Esophagus squamous epithelium (tissue), 5 donors: ENCODE measurements at places on chromosomes 4 and X.

- no peak for DNase-seq
Observed at GRCh38 chr4:146506272-146506671, 15.5 kb downstream of the SLC10A7 start.

DNA sequence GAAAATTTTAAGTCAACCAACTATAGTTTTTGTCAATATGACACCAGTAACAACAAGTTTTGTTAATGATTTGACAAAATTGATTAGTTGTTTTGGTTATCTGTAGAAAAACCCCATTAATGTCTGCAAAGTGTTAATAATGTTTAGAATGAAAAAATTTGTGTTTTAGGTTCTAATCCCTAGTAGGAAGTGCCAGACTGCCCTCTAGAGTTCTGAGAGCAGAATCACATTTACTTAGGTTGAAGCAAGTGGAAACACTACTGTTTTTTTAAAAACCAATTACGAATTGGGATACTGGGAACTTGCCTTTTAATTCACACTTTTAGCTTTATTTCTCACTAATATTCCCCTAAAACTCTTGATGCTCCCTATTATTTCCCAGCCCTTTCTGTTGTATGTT, 101.1 kb upstream of the CYLC1 start:
- DNase-seq, result no peak

DNA sequence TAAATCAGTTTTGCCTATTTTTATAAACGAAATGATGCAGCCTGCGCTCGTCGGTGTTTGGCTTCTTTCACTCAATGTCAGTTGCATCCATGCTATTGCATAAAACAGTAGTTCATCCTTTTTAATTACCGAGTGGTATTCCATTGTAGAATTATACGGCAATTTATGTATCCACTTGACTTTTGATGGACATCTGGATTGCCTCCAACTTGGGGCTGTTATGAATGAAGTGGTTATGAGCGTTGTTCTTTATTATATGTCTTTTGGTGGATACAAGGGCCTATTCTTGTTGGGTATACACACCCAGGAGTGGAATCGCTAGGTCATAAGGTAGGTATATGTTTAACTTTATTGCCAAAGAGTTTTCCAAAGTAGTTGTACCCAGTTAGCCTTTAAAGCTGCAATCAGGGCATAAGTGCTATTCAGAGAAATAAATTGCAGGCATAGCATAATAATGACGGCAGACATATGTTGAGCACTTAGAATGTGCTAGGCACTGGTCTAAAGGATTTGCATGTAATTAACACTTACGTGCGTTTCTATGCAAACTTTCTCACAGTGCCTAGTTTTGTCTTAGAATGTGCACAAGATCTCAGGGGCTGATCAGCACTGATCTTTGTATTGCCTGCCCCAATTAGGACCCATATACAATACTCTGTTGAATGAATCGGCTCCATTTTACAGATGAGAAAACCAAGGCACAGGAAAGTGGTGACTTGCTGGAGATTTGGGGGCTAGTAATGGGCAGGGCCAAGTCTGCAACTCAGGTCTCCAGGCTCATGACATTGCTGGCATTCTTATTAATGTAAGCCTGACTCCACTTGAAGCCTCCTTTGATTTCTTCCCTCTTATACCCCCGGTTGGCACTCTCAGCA, 407.0 kb downstream of the BCOR start:
- no peak for DNase-seq

- no peak for DNase-seq
Observed at GRCh38 chrX:40531056-40531826, 49.5 kb upstream of the ATP6AP2 start.

- DNase-seq, result no peak
Observed at GRCh38 chrX:128518508-128518907, 466.3 kb upstream of the ACTRT1 start.

DNA sequence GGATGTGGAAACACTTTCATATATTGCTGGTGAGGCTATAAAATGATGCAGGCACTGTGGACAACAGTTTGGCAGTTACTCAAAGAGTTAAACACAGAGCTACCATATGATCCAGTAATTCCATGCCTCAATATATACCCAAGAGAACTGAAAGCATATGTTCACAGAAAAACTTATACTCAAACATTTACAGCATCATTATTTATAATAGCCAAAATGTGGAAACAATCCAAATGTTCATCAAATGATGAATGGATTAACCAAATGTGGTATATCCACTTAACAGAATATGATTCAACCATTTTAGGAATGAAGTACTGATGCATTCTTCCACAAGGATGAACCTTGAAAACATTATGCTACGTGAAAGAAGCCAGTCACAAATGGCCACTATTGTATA, 603.8 kb downstream of the IQCM start:
- no peak for DNase-seq

- no peak for DNase-seq
Observed at GRCh38 chrX:133653358-133653757, 238.1 kb upstream of the GPC4 start.

DNA sequence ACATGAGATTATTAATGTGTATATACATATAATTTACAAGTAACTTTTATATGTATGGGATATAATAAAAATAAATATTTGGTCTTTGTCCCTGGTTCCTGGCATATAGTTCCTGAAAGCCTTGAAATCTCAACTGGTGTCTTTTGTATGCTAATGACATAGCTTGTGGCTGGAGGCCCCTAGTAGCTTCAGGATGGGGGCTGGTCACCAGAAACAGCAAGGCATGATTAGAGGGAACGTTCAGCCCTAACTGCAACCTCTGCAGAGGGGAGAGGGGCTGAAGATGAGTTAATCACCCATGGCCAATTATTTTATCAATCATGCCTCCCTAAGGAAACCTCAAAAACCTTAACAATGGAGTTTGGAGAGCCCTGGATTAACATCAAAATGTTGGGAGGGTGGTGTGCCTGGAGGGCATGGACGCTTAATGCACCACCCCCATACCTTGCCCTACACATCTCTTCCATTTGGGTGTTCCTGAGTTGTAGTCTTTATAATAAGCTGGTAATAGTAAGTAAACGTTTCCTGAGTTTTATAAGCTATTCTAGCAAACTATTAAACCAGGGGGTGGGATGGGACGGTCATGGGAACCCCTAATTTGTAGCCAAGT, 21.3 kb downstream of the PIN4 start:
- DNase-seq, result no peak

DNA sequence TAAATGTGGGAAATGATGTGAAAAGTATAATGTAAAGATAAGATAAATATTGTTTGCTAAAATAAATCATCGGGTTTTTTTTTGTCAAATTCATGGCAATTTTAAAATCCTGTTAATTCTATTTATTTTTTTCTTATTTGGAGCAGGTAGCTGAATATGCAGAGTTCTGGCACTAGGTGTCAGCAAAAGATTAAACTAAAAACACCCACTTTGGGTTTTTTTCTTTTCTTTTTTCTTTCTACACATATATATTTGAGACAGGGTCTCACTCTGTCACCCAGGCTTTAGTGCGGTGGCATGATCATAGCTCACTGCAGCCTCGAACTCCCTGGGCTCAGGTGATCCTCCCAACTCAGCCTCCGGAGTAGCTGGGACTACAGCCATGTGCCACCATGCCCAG, 6.9 kb upstream of the RAP2C start:
- no peak for DNase-seq
